T-helper 1 cell (primary cell): ENCODE measurements at places on chromosomes 2 and 18.

DNA sequence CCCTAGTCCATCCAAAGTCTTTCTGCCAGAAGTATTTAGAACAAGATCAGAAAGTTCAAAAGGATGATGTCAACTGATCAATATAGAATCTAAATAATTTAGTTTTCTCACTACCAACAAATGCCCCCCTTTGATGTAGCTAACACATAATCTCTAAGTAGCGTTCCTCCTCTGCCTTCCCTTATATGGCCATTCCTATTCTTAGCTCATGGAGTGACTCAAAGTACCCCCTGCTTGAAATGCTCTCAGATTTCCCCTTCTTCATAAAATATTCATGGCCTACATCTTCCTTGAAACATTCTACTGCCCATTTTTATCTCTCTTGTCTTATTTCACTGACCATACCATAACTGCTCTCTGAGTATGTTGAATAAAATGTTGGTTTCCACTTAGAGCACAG lies 151.5 kb downstream of the UPP2 start:
- no peak for DNase-seq

GRCh38 chr18:2984703-2985261 lies 28.2 kb downstream of the LPIN2 start:
- no peak for DNase-seq

GRCh38 chr2:216636551-216637450 lies 3.6 kb downstream of the IGFBP2 start:
- no peak for DNase-seq

- no peak for DNase-seq
Observed at GRCh38 chr2:74744731-74745515, 89.0 kb upstream of the HK2 start.

DNA sequence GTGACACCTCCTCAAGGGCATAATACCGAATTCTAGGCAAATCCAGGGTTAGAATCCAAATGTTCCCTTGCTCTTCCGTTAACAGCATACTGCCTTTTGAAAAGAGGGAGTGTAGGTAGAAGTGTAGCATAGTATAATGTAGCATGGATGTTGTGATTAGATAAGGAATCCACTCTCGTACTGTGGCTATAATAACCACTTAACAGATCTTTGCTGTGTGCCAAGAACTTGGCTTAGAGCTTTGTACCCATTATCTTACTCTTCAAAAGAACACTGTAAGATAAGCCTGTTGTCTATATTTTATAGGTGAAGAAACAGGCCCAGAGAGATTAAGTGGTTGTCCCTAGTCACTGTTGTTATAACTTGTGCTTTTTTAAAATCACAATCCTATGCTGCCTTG lies 24.2 kb downstream of the WDR75 start:
- no peak for DNase-seq
